ENCODE measurements at places on chromosomes 6 and 20.

DNA sequence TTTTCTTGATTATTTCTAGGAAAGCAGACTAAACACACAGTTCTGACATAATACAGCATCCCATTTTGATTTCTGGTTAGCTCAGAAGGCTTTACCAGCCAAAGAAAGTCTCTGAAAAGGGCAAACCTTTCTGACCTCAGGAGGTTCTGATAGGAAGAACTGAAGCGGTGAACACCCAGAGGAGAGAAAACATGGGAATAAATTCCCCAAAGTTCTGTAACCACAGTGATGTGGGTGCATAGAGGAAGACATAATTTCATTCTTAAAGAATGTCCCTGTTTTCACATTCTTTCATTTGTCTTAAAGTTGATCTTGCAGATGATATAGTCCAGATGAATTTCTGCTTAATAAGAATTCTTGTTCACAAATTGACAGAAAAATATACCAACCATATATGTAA is 60.3 kb downstream of the RSPO3 start:
- no peak for DNase-seq

DNA sequence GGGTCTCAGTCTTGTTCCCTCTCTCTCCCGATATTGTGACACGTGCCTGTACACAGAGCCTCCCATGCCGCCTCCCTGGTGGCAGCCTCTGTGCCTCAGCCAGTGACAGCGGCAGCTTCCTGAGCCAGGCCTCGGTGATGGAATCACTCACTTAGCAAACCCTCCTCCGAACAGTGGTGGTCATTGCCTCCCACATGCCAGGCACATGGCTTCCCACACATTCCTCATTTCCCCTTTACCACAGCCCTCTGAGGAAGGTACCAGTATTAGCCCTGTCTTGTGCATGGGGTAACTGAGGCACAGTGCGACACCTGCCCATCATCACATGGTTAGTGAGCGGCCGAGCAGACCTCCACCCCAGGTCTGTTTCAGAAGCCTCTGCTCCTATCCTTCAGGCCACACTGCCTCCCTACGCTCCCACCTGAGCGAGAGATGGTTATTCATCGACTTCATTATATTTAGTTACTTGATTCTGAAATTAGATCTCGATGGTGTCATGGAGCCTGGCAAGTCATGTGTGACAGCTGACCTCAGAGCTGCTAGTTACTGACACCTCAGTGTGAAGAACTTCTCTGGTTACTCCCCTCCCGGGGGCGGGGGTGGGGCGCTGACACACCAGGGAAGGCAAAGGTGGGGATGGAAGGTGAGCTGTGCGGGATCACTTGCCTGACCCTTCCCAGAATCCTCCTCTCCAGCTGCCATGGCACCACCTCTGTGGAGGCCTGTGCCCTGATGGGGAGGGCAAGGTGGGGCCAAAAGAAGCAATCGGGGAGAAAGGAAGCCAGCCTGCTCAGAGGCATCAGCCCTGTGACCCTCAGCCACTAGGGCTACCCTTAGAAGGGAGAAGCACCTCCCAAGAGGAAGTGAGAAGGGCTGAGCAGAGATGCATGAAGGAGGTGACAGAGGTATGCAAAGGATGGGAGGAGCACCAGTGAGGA is 17.9 kb downstream of the MDGA1 start:
- no peak for DNase-seq

GRCh38 chr20:10336959-10337729 is 96.9 kb downstream of the MKKS start:
- no peak for DNase-seq

GRCh38 chr6:143026696-143027449 is 33.8 kb upstream of the AIG1 start:
- DNase-seq, result no peak

GRCh38 chr20:63747622-63748069 is 8.1 kb downstream of the SLC2A4RG start:
- no peak for DNase-seq

DNA sequence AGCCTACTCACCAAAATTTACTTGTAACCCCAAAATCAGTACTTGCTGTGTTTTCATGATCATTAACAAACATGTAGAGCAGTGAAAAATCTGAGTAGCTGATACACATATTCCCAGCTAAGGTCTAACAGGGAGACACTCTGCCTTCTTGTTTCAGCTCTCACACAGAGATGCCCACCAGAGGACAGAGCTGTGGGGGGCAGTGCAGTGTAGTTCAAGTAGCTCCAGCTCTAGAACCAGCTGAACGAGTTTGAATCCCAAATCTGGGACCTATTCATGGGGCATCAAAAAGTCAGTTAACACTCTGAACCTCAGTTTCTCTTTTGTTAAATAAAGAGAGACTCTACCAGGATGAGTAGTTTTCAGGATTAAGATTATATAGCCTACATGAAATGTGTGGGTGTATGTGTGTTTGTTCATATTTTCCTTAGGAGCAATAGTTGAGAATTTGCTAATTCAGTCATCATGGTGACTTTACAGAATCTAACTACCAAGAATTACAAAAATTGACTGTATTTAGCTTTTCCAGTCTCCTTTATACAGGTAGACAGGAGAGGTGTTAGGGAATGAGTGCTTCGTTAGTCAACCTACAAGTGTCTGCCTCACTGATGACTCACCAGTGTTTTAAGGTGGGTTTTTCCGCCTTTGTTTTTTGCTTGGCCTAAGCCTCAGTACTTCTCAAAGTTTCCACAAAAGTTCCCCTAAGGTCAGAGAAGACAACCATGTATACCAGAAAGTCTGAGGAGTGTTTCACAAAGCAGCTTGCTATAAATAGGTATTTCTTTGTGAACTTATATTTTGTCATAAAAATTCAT is 164.0 kb upstream of the RUNX2 start:
- DNase-seq, result no peak

DNA sequence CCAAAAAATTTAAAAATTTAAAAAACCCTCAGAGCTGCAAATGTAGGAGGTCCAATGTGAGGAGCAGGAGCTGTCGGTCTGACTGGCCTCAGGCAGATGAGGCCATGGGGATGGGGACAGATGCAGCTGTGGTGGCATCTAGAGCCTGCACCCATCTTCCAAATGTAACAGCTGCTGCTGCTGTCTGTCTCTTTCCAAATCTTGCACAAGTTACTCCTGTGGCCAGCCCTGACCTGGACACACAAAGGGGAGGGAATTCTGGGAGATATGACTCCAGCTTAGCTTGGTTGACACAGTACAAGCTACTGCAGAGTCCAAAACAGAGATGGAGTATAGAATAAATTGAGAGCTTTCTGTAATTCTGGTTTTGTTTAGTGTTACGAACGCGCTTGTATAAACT is 115.2 kb downstream of the PRND start:
- no peak for DNase-seq

GRCh38 chr20:16758454-16759180 is 10.5 kb downstream of the OTOR start:
- DNase-seq, result no peak

DNA sequence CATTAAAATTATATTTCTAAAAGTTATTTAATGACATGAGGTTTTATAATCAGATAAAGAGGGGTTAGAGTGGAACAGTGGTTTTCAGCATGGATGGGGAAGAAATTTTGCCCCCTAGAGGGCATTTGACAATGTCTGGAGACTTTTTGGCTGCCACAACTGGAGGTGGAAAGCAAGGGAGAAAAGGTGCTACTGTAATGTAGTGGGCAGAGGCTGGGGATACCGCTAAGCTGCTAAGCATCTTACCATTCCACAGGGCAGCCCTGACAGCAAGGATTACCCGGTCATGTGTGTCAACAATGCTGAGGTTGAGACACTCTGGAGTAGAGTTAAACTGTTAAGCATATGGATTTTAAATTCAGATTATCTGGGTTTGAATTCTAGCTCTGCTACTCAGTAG is 52.9 kb upstream of the FABP7 start:
- no peak for DNase-seq

GRCh38 chr6:143684486-143684885 is 6.7 kb downstream of the PHACTR2 start:
- no peak for DNase-seq

DNA sequence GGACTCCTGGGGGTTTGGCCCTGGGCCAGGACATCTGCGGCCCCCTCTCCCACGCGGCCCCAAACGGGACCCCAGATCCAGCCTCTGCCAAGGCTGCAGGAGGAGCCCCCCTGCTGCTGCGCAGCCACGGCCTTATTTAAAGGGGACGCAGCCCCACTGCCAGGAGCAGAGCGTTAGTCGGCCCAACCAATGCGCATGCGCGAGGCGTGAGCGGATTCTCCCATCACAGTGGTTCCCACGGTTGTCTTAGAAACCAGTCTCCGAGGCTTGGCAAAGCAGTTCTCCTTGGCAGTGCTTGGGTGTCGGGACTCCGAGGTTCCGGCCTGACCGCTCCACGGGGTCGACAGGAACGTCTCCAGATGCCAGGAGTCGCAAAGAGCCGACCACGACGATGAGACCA is 288.3 kb upstream of the ZNF337 start:
- no peak for DNase-seq

Data from LNCaP clone FGC (cell line).